ENCODE measurements at places on chromosomes 6 and 20.

GRCh38 chr6:56399672-56400263, 152.4 kb upstream of the COL21A1 start:
- no peak for DNase-seq

- DNase-seq, result peak; percentile 80
These were observed 15.3 kb downstream of the ECHDC1 start for GRCh38 chr6:127328043-127328609.

DNA sequence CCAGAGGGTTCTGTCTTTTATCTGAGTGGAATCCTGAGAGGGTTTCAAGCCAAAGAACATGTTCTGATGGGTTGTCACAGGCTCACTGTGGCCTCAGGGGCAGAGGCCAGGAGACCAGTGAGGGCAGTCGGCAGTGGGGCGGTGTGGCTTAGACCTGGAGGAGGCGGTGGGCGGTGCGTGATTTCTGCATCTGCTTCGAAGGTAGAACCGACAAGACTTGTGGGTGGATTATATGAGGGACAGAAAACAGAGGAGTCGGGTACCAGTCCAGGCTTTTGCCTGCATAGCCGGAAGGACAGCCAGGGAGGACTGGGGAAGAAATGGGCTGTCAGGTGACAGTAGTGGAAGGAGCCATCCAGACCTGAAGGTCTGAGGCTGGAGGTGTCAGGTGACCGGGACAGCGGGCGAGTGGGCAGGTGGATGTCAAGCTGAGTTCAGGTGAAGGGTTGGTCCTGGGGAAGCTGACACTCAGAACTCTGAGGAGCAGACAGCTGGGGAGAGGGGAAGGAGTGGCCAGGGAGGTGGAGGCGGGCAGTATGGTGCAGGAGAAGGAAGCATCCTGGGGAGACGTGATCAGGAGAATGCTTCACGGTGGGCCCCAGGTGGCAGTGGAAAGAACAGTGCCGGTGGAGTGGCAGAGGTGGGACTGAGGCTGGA, 3.1 kb downstream of the CTSZ start:
- DNase-seq, result no peak

GRCh38 chr6:30816791-30817739, 67.3 kb upstream of the DDR1 start:
- no peak for DNase-seq

- no peak for DNase-seq
These were observed 6.7 kb upstream of the SLC17A9 start for GRCh38 chr20:62945771-62946339.

GRCh38 chr20:9629831-9630230, 115.4 kb downstream of the LAMP5 start:
- DNase-seq, result no peak

DNA sequence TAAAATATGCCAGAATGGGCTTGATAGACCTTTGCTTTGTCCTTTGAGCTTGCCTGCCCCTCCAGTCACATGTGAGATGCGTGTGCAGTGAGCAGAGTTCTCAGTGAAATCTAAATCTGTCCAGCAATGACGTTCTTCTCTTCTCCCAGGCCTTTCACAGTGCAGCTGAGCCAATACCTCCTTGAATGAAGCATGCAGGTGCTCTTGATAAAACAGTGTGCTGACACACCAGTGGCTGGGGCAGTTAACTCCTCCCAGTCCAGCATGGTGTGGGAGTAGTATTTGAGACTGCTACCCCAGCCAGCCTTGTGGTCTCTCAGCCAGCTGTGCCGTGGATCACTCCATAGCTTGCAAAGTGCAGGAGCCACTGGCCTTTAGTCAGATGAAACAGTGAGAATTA, 240.5 kb downstream of the FARS2 start:
- no peak for DNase-seq

GRCh38 chr6:46276576-46277142, 105.9 kb upstream of the ENPP5 start:
- no peak for DNase-seq

- no peak for DNase-seq
These were observed 31.3 kb upstream of the KCNK16 start for GRCh38 chr6:39353698-39354315.

- no peak for DNase-seq
These were observed 62.0 kb upstream of the PDE7B start for GRCh38 chr6:135789375-135790050.

DNA sequence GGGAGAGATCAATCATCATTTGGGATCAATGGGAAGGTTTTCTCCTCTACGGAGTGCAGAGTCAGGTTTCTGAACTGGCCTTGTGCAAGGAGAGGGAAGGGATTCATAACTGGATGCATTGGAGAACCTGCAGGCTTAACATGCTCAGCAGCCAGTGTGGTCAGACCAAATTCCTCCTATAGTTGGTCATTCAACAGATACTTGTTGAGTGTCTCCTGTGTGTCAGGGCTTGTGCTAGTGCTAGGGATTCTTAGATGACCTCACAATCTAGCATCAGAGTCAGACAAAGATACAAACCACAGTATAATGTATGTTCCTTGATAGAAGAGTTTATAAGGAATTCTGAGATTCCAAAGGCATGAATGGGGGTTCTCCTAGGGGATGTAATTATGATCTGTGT, 23.9 kb downstream of the RALY start:
- DNase-seq, result peak; percentile 99

DNA sequence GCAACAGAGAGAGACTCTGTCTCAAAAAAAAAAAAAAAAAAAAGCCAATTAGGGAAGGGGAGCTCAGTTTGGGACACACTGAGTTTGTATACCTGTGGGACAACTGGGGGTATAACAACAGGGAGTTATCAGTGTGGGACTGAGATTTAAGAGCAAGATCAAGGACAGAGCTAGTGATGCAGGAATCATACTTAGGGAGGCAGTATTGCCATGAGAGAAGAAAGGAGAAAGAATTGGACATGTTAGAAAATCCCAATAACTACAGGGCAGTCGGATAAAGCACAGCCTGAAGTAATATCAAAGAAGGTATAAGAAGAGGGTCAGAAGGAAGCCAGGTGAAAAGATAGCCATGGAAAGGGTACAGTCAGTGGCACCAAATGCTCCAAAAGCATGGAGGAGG, 121.2 kb downstream of the PTPRT start:
- no peak for DNase-seq

DNA sequence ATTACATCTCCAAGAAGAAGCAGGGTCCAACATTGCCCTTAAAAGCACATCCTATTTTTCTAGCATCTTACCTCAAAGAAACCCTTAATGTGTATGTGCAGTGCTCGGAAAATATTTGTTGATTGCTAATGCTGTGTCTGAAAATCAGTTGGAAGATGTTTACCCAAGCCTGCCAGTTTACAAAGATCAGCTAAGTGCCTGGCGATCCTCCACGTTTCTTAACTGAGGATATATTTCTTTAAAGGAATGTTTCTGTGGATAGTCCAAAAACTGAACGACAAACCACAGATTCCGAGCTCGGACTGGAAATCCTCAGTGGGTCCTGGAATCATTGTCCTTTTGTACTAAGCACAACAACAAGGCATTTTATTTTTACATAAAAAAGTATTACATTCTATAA, 595.7 kb upstream of the ARID1B start:
- DNase-seq, result no peak

GRCh38 chr6:127515794-127516661, 3.1 kb downstream of the MTCL3 start:
- peak; percentile 79 for DNase-seq

GRCh38 chr20:41224281-41224680, 86.9 kb downstream of the PLCG1 start:
- DNase-seq, result no peak

- DNase-seq, result no peak
These were observed 123.0 kb downstream of the JARID2 start for GRCh38 chr6:15368873-15369272.

DNA sequence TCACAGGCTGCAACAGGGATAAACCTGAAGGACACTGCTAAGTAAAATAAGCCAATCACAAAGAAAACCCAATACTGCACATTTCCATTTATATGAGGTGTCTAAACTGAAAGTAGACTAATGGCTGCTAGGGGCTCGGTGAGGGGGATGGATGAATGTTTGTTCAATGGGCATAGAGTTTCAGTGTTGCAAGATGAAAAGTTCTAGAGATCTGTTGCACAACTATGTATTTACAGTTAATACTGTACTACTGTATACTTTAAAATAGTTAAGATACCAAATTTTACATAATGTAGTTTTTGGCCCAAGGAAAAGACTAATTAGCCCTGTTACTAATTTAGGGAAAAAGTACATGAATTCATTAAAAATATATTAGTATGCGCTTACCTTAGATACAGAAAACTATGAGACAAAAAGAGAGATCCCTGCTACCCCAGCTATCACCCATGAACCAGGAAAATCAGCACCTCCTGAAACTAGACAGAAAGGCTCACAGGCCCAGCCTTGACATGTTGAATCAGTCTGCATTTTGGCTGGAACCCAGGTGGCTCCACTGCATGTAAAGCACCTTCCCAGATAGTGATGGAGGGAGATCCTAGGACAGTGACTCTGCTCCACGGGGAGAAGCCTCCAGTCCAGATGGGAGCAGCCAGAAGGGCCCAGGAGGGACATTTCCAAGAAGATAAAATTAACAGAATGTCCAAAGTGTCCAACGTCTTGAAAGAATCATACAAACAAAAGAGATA, 16.1 kb downstream of the HLA-F start:
- no peak for DNase-seq

- no peak for DNase-seq
These were observed 123.8 kb downstream of the BANF2 start for GRCh38 chr20:17823409-17824144.

GRCh38 chr20:10619427-10619826, 54.4 kb downstream of the JAG1 start:
- peak; percentile 88 for DNase-seq

- DNase-seq, result no peak
These were observed 15.7 kb upstream of the HEY2 start for GRCh38 chr6:125733516-125734300.

DNA sequence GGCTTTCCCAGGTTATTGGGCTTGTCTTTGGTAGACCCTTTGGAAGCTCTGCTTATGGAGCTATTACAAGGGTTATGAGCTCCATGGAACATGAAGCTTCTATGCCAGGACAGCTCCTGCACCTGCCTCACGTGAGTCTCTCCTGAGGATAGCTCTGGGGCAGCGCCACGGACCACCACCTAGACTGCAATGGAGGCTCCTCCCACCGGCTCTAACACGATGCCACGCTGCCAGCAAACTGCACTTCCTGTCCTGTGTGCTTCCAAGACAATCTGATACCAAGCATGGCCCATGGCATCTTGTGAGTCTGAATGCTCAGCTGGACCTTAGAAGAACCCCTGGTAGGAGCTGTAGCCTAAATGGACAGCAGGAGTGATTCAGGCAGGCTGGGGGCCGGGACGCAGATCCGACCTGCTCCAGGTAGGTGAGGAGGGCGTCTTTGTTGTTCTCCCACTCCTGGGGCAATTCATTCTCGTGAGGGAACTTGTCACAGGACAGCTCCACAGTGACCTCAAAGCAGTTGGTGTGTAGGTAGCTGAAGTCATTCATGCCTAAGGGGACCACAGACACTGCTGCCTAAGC, 5.5 kb downstream of the CPXM1 start:
- no peak for DNase-seq

GRCh38 chr6:111757342-111757741, 115.9 kb downstream of the FYN start:
- DNase-seq, result peak; percentile 72

GRCh38 chr6:105510746-105511145, 107.9 kb upstream of the PREP start:
- peak; percentile 28 for DNase-seq

DNA sequence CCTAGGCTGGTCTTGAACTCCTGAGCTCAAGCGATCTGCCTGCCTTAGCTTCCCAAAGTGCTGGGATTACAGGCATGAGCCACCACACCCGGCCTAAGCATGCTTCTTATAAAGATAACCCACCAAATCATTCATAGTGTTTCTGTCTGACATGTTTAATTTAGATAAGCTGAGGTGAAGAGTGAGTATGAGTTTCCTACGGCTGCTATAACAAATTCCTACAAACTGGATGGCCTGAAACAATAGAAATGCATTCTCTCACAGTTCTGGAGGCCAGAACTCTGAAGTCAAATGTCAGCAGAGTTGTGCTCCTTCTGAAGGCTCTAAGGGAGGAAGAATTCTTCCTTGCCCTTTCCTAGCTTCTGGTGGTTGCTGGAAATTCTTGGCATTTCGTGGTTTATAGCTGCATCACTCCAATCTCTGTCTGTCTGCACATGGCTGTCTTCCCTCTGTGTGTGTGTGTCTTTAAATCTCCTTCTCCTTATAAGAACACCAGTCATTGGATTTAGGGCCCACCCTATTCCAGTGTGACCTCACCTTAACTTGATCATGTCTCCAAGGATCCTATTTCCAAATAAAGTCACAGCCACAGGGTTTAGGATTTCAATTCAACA, 29.9 kb downstream of the MAPK13 start:
- peak; percentile 22 for DNase-seq

- peak; percentile 78 for DNase-seq
These were observed 15.1 kb downstream of the HMGN4 start for GRCh38 chr6:26553264-26553634.

DNA sequence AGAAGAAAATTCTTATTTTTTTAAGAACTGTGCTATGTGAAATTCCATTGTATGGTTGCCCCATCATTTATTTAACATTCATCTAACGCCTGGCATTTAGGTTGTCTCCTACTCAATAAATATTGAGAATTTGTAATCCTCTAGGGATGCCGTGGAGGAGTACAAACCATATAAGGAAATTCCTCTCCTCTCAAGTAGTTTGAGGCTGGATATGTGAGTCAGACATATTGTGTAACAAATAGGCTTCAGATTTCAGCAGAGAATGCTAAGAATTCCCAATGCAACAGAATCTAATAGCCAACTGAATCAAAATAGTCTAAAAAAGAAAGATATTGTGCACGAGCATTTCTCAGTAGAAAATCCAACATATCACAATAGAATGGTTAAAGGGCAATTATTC, 174.7 kb downstream of the OTOR start:
- DNase-seq, result peak; percentile 46

DNA sequence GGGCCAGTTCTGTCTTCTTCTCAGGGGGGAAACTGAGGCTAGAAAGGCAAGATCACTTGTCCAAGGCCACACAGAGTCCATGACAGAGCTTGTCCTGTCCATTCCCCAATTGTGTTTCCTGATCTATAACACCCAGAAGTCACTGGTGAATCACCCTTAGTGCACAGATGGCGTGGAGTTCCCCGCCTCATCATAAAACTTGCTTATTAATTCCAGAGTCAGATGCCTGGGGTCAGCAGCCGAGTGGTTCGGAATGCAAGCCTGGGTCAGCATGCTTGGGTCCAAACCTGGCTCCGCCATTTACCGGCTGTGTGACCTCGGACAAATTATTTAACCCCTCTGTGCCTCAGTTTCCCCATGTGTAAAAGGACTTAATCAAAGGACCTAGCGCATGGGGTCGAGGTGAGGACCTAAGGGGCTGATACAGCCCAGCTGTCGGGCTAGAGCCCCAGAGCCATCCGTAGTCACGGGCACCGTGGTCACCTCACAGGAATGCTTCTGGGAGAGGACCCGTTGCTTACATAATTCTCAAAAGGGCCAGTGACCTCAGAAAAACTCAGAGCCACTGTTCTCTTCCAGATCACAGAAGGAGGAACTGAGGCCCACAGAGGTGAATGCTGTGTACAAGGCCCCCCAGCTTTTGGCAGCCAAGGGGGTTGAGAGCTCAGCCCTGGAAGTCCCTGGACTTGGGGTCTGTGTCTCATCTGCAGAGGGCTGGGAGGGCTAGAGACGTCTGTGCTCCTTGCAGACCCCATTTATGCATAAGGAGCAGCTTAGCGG, 1.4 kb upstream of the ZBP1 start:
- peak; percentile 29 for DNase-seq
